Mucosa of descending colon (tissue), 3 donors: ENCODE measurements at places on chromosomes 4 and X. TPM values are rescaled to one million over a fixed set of nuclear protein-coding genes. Genes with fewer than 3 reads are reported as not detected.

Gene WDR17
- 4.9 TPM for total RNA-seq

Gene GLOD5
- 7.1 TPM for total RNA-seq

- DNase-seq, result no peak
These were observed 28.5 kb downstream of the RNF212 start for GRCh38 chr4:1084796-1085403.

GRCh38 chr4:169150806-169151205 lies 120.0 kb downstream of the SH3RF1 start:
- no peak for DNase-seq

DNA sequence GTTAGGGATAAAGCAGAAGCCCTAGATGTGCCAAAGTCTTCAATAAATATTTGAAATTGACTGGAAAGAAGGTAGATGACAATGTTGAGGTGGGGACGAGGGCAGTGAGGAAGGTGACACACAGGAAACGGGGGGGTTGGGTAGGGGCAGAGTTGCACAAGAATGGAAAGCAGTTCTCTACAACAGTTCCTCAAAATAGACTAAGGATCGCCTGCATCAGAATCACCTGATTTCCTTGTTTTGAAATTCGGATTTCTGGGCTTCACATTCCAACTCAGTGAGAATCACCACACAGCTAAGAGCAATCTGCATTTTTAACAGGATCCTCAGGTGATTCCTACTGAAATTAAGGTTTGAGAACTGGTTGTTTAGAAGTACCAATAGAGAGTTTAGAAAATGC lies 70.6 kb downstream of the ARFIP1 start:
- DNase-seq, result peak; percentile 24

- DNase-seq, result no peak
These were observed 98.8 kb upstream of the CLNK start for GRCh38 chr4:10783351-10783750.

Gene NAP1L3
- total RNA-seq, result 0.67 TPM

Gene TBX22
- total RNA-seq, result not detected

- DNase-seq, result no peak
These were observed 11.9 kb downstream of the TSC22D3 start for GRCh38 chrX:107763647-107764046.

DNA sequence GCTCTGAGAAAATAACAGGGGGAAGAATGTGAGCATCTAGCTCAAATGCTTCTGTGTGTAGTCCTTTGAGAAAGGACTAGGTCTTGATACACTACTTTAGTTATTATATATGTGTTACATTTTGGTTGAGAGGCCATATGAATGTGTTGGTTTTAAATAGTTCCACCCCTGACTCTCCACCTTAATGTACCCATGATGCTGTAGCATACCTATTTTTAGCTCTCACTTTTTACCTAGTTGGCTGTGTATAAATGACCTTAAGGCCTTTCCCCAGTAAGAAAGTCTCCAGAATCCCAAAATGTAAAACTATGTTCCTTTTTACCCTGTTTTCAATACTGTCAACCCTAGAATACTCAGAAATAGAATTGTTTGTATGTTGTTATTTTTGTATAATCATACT lies 20.0 kb upstream of the NPNT start:
- DNase-seq, result no peak

DNA sequence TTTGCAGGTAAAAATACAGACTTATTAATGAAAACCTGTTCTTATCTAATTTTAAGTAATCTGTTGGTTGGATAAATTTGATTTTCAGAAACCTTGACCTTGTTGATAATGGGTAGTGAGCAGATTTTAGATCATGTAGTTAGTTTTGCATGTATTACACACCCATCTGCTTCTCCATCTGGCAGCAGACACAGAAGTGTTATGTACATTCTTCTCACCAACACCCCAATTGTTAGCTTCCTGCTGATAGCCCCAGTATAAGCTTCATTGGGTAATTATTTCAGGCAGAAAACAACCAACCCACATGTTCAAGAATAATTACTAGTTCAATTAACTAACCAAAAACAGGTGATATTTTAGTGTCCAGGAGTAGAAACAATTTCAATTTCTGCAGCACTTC lies 1740.5 kb upstream of the AGA start:
- DNase-seq, result no peak

Gene CRMP1
- 4.4 TPM for total RNA-seq

- no peak for DNase-seq
These were observed 1.4 kb downstream of the SPON2 start for GRCh38 chr4:1170976-1171310.

Gene FRMPD4
- 0.06 TPM for total RNA-seq

DNA sequence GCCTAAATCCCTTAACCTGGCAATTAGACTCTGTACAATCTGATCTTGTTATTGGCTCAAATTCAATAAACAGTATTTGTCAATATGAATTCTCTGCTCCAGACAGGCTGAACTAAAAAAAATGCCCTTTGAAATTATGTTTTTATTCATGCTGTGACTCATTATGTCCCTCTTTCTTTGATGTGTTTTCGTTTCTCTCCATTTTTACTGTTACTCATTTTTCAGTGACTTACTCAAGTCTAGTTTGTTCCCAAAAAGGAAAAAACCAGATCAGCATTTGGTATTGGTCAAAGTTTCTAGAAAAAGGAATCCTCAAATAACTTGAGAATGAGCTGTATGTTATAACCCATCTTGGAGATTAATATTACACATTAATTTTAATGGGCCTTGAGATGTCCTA lies 40.4 kb downstream of the UNC5C start:
- no peak for DNase-seq

Gene TLR2
- total RNA-seq, result 2.0 TPM

DNA sequence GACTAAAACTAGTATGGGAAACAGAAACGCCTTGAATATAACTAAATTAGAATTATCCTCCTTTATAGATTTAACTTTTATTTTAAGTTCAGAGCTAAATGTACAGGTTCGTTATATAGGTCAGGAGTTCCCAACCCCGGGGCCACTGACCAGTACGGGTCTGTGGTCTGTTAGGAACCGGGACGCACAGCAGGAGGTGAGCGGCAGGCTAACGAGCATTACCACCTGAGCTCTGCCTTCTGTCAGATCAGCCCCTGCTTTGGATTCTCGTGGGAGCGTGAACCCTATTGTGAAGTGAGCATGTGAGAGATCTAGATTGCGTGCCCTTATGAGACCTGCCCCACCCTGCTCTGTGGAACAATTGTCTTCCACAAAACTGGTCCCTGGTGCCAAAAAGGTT lies 51.0 kb downstream of the FAT4 start:
- no peak for DNase-seq

DNA sequence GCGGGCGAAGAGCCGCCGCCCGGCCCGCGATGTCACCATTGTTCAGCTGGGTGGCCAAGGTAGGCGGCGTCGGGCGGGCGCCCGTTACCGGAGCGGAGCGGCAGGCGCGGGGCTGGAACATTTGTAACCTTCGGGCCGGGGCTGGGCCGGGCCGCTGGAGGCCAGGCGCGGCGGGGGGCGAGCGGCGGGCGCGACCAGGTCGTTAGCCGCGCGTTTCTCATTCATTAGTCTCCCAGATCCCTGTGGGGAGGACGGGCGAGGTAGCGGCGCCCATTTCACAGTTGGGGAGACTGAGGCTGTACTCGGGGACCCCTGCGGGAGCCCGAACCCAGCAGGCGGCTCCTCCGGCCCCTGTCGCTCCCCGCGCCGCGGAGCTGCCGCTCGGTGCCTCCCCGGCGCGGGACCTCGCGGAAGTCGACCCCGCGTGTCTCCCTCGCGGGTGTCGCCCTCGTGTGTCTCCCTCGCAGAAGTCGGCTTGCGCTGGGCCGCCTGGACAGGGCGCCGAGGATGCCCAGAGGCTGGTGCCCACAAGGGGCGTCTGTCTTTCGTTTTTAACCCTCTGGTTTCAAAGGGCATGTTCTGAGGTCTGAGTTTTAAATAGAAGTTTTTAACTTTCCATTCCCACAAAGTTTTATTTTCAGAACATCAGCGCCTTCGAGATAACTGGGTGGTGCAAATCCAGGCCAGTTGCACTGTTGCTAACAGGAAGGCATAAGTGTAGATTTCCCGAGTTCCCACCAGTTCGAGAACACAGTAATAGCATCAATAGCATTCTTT lies 17.5 kb downstream of the PTTG2 start:
- peak; percentile 89 for DNase-seq

Gene ITM2A
- 16.4 TPM for total RNA-seq

Gene CLDN22
- total RNA-seq, result not detected

Gene C4orf36
- total RNA-seq, result 0.85 TPM

DNA sequence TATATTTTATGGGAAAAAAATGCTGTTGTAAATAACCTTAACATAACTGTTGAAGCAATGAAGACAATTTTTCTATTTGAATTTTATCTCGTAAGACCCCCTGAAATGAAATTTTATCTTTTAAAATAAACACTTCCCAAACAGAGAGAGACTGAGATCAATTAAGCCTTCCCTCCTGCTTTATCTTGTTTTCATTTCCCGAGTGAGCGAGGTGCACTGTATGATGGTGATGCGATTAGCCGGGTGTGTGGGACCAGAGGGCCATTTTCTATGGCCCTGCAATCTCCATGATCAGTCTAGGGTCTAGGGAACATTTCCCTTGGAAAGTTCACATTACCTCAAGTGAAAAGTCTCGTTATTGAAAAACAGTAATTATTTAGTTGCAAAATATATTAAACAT lies 134.1 kb upstream of the MID1 start:
- DNase-seq, result no peak

GRCh38 chr4:42302348-42302747 lies 94.9 kb upstream of the SHISA3 start:
- no peak for DNase-seq

DNA sequence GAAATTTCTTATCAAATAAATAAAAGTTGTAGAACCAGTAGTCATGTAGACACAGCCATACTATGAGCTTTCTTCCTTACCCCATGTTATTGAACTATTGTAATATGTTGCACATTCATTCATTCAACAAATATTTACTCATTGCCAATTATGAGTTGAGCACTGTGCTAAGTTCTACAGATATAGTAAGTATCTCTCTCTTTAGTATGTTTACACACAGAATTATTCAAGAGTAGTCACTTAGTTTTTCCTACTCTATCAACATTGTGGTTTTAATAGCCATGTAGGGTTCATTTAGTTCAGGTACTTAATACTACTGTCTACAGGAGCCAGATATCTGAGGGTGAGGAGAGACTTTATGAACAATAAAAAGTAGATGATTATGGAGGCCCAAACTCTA lies 86.2 kb downstream of the TEX13A start:
- no peak for DNase-seq

DNA sequence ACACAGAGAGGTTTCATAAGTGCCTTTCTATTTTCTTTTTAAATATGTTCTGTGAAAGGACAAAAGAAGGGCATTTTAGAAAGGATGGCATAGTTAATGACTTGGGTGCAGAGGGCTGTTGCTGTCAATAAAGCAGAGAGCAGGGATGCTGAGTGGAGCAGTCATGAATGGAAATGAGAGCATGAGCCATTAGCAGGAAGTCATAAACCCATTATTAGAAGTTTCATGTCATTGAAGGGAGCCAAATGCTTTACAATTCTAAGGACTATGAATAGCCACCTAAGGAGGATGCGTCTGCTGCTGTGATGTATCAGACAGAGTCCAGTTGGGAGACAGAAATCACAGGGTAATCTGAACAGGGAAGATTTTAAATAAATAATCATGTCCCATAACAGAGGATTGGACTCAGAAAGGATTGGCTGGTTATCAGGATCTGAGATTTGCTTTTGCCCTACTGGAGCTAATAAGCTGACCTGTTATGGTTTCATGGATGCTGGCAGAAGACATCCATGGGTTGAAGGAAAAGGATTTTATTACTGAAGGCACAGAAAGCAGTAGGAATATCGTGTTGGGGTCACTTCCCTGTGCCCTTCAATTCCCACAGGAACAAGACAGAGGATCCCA lies 47.5 kb upstream of the WDR19 start:
- no peak for DNase-seq

- DNase-seq, result no peak
These were observed 141.3 kb downstream of the MGST2 start for GRCh38 chr4:139806929-139807328.

DNA sequence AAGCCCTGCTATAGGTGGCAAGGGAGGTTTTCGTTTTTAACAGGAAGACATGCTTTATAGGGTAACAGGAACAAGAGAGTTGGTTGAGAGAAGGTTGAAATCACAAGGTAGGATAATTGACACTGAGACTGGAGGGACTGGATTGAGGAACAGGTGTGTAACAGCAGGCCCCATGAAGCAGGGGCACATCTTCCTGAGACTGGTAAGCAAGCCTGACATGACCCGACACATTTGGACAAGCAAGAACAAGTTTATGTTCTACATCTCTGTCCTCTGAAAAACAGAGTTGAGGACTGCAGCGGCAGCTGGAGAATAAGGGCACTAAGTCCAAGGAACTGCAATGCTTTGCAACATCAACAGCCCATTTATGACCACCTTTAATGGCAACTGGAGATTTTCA lies 5.2 kb downstream of the RPS4X start:
- DNase-seq, result no peak

DNA sequence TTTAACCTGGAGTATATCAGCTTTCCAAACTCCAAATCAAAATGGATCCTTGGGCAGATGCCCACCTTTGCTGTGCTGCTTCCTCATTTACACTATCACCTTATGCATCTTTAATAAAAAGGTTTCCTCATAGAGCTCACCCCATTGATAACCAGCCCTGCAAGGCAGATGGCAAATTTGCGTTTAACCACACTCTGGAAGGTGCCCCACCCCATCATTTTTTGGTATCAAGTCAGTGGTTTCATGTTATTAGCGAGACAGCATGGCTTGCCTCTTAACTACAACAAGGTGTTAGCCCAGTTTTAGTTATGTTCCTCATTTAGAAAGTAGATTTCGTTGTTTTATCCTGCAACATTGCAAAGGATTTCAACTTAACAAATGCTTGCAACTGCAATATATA lies 214.0 kb upstream of the WDFY3 start:
- no peak for DNase-seq

Gene TKTL2
- total RNA-seq, result 0.12 TPM

GRCh38 chr4:110164251-110164650 lies 34.2 kb downstream of the ELOVL6 start:
- no peak for DNase-seq

Gene FHIP1A
- total RNA-seq, result 53.1 TPM

- DNase-seq, result no peak
These were observed 326.9 kb upstream of the SLIT2 start for GRCh38 chr4:19924761-19925160.

DNA sequence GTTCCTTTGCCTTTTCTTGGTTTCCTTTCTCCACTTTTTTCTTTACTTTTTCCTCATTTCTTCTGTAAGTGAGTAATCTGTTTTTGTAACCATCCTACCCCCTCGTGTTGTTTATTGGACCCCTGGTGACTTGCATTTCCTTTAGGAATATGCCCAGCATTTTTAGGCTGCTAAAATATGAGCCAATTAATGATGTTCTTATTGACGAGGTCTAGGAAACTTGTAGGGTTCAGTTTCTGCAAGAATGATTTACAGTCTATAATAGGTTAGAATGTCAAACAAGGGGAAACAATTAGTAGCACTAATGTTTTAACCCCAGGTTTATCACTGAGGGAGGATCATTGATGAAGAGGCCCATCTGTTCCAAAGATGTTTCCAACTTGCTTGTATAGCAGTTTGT lies 79.0 kb downstream of the CPE start:
- no peak for DNase-seq

DNA sequence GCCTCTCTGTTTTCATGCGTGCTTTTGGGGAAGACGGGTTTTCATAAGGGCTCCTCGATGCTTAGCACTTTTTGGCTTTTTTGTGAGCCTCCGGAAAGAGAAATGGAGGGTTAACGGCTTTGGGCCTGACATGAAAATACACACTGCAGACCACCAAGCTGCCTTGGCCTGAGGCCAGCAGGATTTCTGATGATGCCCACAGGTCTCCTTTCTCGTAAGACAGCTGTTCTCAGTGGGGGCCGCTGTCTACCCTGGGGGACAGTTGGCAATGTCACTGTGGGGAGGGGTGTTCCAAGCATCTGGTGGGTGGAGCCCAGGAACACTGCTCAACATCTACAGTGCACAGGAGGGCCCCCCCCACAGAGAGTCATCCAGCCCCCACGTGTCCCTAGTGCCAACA lies 29.4 kb upstream of the CLDN34 start:
- no peak for DNase-seq
